ENCODE measurements at places on chromosomes 7 and 10. TPM values are rescaled to one million over a fixed set of nuclear protein-coding genes. Genes with fewer than 3 reads are reported as not detected.

The FGFBP3 gene
- total RNA-seq: 1.2 TPM

The NKX2-3 gene
- 0.60 TPM for total RNA-seq

The CNOT4 gene
- total RNA-seq: 35.9 TPM

The PLEKHS1 gene
- 0.29 TPM for total RNA-seq

The CBLL1 gene
- total RNA-seq: 20.4 TPM

The HOGA1 gene
- 1.9 TPM for total RNA-seq

The RASA4B gene
- 44.1 TPM for total RNA-seq

The CUZD1 gene
- 0.58 TPM for total RNA-seq

The TAS2R5 gene
- total RNA-seq: 5.0 TPM

The DNA2 gene
- 5.9 TPM for total RNA-seq

The LRRC18 gene
- total RNA-seq: not detected

The CPEB3 gene
- total RNA-seq: 7.4 TPM

The ANKRD30A gene
- not detected for total RNA-seq

The HOXA3 gene
- total RNA-seq: 9.6 TPM

The TYW1B gene
- 3.8 TPM for total RNA-seq

The NEUROG3 gene
- total RNA-seq: not detected

The ZNF804B gene
- total RNA-seq: not detected

The C7orf57 gene
- not detected for total RNA-seq

The PRLHR gene
- not detected for total RNA-seq

The CCDC7 gene
- total RNA-seq: 47.2 TPM

All from aorta (tissue), 5 donors.